CD4-positive, alpha-beta T cell treated with Interferon gamma for 1 hour (primary cell): ENCODE measurements at places on chromosomes 2 and 18.
A peak's percentile ranks its signal among the peaks of the same experiment; 100 is the strongest.

GRCh38 chr2:14891546-14891945 lies 259.0 kb downstream of the LRATD1 start:
- no peak for DNase-seq

DNA sequence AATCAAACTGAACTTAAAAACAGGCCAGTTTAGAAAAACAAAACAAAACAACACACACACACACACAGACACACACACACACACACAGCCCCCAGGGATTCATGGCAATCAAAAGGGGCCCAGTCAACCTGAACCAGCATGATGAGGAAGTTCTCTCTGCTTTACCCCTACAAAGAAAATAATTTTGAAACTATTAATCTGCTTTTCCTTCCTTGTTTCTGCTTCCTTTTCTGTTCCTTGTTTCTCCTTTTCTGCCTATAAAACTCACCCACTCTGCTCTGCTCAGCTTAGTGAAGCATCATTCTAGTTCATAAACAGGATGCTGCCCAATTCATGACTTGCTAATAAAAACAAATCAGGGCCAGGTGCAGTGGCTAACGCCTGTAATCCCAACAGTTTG lies 203.1 kb downstream of the RAB3GAP1 start:
- DNase-seq = peak; percentile 8

GRCh38 chr2:46706264-46706983 lies 209.2 kb downstream of the MCFD2 start:
- DNase-seq = no peak

- DNase-seq = no peak
Observed at GRCh38 chr2:160859096-160859495, 301.1 kb upstream of the TANK start.

DNA sequence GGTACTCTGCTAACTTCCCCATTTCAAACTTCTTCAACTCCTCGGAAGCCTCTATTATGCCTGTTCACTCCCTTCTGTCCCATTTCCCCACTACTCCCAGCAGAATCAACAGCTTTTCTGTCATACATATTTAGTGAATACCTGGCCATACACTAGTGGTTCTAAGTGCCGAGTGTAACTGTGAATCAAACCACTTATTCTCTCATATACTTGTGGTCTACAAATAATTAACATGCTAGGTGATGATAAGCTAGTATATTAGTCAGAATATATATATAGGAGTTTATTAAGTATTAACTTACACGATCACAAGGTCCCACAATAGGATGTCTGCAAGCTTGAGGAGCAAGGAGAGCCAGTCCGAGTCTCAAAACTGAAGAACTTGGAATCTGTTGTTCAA lies 150.7 kb downstream of the CCDC102B start:
- no peak for DNase-seq

DNA sequence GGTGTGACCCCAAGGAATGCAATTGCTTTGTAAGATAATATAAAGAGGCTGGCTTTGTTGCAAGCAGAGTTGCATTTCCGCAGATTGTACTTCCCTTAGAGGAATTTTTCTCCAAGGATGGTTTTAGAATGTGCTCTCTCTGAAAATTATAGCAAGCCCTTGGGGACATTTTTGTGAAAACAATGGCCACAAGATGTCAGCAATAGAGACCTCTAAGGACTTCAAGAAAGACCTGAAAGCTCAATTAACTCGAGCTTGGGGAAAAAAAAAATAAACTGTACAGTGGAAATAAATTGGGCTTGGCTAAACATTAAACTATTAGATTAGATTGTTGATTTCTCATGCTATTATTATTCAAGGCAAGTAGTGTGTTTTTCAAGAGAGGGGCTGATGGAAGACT lies 81.3 kb upstream of the KYNU start:
- no peak for DNase-seq

DNA sequence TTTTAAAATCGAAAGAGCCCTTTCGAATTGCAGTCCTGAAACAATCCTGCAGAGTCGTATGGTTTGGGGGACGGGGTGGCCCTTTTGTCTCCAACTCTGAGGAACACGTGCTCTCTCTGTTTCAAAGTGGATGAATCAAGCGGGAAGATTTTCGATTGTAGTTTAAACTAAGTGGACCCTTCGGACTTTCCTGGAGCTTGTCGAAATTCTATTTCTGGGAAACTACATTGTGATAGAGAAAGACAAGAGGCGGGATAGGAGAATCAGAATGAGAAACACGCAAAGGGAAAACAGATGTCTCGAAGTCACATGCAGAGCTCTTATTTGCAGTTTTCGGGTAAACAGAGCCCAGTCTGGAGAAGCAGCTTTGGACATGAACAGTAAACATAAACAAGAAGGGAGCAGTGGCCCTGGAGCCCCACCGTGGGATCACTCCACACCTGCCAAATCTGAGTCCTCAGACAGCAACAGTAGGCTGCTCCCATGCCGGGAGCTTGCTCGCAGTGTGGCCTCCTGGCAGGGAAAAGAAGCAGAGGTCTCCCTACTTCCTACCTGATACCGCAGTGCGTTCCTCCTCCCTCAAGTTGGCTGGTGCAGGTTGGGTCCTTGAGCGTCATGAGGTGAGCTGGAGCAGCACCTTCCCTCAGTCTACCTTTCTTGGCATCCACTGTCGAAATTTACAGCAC lies 202.4 kb downstream of the SLC4A3 start:
- DNase-seq = no peak

DNA sequence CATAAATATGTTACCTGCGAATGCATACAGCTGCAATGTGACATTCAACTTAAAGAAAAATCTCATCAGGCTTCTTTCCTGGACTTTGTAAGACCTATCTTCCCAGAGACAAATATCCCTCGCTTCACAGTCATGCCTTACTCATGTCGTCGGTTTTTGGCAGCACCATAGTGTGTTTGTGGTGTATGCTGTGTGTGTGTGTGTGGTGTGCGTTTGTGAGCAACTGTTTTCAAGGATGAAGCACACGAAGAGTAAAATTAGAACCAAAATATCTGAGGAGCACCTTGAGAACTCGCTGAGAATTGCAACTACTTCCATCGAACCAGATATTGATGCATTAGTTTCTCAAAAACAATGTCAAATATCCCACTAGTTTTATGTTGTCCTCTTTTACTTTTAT lies 56.9 kb downstream of the ASB1 start:
- DNase-seq = no peak

DNA sequence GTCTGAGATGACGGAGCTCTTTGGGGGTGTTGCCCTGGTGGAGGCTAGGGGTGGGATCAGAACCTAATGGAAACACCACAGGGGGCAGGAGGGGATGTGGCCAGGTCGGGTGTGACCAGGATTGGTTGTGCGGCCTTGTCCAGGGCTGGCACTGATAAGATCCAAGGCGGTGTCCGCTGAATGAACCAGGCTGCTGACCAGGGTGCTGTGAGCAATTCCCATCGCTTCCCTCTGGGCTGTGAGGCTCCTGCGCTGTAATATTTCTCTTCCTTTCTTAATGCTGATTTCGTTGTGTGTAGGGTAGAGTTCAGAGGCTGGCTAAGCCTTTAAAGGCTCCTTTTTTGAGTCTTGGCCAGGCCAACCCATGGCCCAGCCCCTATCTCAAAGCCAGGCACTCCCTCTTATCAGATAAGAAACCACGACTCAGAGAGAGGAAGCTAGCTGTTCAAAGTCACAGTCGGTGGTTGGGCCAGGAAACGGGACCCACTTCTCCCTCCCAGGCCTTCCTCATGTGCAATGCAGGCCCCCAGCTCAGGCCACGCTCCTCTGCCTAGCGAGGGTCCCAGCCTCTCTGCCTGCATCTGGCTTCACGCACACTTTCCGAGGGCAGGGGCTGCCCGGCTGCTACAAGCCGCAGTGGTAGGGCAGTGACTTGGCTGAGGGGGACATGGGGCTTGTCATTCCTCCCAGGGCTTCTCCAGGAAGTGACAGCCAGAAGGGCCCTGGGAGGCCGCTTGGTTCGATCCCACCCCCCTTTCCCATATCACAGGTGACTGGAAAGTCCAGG lies 26.0 kb upstream of the FOSL2 start:
- DNase-seq = peak; percentile 66

GRCh38 chr18:54240629-54241107 lies 16.2 kb upstream of the MBD2 start:
- DNase-seq = no peak

DNA sequence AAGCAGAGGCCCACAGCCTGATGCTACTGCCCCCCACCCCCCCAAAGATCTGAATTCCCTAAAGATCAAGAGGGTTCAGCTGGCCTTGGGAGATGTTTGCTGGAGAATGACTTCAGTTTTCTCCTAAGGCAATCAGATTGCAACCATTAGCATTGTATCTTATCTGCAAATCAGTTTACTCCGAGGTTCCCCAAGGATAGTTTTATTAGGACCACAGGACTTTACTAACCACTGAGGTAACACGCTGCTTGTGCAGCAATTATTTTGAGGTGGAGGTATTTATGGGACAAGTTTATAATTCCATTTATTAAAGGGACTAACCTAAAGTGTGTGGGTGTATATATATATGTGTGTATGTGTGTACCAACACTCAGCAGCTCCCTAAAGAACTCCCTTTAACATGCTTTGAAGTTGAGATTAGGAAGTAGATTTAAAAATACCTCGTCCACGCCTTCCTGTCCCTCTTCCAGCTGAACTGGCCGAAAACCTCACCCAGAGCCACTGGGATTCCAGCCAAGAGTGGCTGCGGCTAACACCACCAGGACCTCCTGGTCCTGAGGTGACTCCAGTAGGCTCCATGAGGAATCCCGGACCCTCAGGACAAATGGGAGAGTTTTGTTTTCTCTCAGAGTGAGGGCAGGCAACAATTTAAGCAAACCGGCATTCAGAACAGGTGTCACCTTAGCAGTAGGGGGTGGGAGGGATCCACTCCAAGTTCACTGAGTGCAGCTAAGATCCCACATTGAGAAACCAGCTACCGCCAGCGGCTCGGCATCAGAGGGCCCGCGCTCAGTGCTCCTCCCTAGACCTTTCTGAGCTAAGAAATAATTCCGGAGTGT lies 3.0 kb upstream of the DLX1 start:
- DNase-seq = no peak

DNA sequence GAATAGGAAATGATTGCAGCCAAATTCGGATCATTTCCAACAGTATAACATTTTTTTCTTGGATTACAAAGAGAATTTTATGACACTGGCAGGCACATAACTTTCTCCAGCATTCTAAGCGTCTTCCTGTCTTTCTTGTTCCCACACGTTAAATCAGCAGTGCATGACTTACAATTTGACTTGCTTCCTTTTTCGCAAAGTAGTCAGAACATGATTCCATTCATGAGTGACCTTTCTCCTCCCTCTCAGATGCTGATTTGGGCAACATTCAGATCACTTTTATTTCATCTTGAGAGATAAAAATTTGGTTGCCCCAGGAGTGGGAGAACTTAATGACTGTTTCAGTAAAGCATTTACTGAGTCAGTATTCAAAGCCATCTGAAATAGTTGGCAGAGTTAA lies 858.7 kb upstream of the ACVR2A start:
- no peak for DNase-seq

DNA sequence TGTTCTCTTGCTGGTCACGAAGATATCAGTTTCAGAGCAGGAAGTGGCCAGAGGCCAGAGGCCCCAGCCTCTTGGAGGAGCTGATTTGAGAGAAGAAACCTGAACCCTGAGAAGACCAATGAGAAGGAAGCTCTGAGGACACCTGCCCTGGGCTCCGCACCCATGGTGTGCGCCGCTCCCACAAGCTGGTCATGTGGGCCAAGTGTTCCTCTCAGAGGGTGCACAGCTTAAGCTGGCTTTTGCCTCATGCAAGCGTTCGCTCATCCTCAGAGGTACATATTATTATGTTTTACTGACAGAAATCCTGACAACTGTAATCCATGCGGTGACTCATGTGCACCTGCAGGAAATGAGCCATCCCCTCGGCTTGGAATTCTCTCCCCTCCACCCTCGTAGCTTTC lies 316.1 kb upstream of the MYT1L start:
- DNase-seq = no peak

DNA sequence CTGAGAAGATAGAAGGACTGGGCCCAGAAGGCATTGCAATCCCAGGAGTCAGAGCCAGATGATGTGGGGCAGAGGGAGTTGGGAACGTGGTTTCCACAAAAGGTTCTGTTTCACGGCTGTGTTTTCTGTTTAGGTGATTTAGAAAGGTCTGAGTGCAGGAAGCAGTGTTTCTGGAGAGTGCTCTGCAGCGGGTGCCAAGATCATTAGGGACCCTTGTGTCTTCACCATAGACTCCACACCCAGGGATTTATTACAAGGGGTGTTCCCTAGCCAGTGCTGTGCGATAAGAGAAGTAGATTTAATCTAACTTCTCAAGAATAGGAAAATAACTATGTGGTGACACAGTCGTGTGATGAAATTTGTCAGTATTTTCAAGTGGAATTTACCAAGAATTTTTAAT lies 221.1 kb upstream of the TPO start:
- DNase-seq = no peak

GRCh38 chr2:194253528-194254259 lies 1403.3 kb upstream of the SLC39A10 start:
- no peak for DNase-seq

GRCh38 chr2:33436083-33436482 lies 40.4 kb upstream of the RASGRP3 start:
- DNase-seq = no peak

- no peak for DNase-seq
Observed at GRCh38 chr2:227860221-227860641, 11.2 kb upstream of the DAW1 start.

DNA sequence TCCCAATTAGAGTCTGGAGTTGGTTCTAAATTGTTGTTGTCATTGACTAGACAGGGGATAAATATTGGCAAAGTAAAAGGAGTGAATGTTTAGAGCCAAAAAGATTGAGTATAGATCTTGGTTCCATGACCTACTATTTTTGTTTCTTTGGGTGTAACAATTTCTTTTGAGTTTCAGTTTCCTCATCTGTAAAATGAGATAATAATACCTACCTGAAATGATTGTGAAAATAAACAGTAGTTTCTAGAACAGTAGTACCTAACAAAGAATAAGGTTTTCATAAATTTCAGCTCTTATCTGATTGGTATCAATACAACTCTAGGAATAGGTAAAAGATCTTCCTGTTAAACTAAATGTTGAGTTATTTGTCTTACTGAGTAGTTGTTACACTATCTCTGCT lies 56.8 kb downstream of the PMS1 start:
- DNase-seq = no peak

DNA sequence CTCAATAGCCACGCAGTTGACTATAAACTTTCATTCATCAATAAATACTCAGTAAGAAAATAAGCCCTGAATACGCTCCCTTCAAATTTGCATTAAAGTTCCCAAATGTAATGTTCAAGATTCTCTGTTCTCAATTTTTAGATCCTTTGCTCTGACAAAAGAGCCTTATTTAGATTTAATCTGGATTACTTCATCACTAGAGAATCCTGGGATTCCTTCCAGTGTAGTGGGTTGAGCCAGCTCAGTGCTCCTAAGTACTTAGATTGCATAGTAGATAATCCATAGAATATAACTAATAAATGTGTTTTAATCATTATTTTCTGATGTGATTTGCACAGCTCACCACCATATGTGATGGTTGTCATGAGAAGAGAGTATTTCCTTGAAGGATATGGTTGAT lies 1286.2 kb downstream of the SUCLG1 start:
- no peak for DNase-seq

DNA sequence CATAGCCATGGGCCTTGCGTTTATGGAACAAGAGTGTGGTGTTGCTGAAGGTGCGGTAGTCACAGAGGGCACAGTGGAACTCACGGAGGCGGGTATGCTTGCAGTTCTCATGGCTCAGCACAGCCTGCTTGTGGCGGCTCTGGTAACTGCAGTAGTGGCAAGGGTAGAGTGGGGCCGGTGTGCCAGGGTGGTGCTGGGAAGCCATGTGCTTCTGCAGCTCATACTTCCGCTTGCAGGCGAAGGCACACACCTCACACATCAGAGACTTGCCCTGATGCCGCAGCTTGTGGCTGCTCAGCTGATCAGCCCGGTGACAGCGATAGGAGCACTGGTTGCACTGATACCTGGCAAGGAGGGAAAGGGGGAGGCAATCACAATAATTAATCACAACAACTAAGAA lies 14.7 kb downstream of the ZNF142 start:
- DNase-seq = no peak
